Activated T-helper 17 cell treated with anti-CD3 and anti-CD28 coated beads, Interleukin-2, amount 50 U/mL, for 72 hours (primary cell): ENCODE measurements at places on chromosomes 11 and 22. TPM values are rescaled to one million over a fixed set of nuclear protein-coding genes. Genes with fewer than 3 reads are reported as not detected.

AQP11 gene
- 0.98 TPM for total RNA-seq

HEPACAM gene
- not detected for total RNA-seq

NAALADL1 gene
- total RNA-seq = 12.6 TPM

PIH1D2 gene
- 0.54 TPM for total RNA-seq

CTSW gene
- 5.4 TPM for total RNA-seq

TESMIN gene
- total RNA-seq = 11.8 TPM

FZD4 gene
- total RNA-seq = not detected
